Hypothalamus (tissue), 51 donors: ENCODE measurements at places on chromosomes 2 and 18.

GRCh38 chr2:31268344-31268743 is 34.4 kb downstream of the EHD3 start:
- DNase-seq, result no peak

- no peak for DNase-seq
Observed at GRCh38 chr2:101609433-101609832, 88.1 kb upstream of the MAP4K4 start.

GRCh38 chr2:18154812-18155211 is 276.3 kb downstream of the KCNS3 start:
- no peak for DNase-seq

DNA sequence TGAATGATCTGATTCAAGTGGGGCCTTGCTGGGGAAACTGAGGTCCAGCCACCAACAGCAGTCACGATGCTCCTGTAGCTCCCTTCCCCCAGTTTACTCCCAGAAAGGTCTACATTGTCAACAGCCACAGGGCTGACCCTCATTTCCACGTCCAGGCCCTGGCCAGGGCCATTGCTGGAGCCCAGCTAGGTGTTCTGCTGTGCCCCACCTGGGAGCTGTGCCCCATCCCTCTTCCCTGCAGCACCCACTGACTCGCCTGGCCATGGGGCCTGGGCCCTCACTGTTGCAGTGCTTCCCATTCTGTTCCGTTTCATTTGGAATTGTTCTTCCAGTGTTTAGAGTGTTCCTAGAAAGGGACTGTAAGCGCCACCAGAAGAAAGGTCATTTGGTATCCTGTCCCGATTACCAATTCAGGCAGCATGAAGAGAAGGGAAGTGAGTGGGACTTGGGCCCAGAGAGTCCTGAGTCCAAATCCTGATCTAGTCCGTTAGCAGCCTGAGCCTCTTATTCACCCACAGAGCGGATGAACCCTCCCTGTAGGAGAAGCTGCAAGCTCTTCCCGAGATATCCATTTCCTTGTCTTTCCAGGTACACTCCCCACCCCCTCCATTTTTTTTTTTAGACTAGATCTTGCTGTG is 73.1 kb upstream of the HPCAL1 start:
- DNase-seq, result no peak

DNA sequence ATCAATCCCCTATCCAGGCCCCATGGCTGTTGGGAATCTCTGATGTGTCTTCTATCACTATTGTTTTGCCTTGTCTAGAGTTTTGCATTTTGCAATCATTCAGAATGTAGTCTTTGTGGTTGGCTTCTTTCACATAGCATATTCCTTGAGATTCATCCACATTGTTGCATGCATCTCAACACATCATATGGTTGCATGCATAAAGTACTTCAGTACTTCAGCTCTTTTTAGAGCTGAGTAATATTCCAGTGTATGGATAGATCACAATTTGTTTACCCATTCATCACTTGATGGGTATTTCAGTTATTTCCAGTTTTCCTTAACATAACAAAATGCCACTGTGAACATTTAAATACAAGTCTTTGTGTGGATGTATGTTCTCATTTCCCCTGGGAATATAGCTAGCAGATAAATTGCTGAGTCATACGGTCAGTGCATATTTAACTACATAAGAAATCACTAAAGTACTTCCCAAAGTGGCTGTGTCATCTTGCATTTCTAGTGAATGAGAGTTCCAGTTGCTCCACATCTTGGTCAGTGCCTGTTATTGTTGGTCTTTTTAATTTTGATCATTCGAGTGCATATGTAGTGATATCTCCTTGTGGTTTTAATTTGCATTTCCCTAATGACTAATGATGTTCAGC is 138.8 kb downstream of the BCL11A start:
- DNase-seq, result no peak

- no peak for DNase-seq
Observed at GRCh38 chr2:51212374-51212773, 180.4 kb upstream of the NRXN1 start.

DNA sequence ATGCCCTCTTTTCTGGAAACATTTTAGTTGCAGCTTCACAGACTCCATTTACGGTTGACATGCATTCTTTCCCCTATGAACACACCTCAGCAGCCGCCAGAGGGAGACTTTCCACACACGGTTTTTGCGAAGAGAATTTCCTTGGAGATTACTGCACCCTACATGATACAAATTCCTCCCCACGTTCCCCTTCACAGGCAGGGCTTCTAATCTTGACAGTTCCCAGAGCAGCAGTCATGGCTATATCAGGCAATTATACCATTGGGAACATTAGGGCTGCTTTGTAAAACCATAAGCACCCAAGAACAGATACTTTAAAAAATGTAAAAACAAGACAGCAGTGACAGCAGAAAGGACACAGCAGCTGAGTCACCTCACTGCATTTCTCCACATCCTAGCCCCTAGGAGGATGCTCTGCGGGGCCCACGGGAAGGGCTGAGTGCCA is 253.8 kb downstream of the TGIF1 start:
- no peak for DNase-seq

GRCh38 chr18:77376043-77376732 is 126.5 kb downstream of the GALR1 start:
- DNase-seq, result no peak

DNA sequence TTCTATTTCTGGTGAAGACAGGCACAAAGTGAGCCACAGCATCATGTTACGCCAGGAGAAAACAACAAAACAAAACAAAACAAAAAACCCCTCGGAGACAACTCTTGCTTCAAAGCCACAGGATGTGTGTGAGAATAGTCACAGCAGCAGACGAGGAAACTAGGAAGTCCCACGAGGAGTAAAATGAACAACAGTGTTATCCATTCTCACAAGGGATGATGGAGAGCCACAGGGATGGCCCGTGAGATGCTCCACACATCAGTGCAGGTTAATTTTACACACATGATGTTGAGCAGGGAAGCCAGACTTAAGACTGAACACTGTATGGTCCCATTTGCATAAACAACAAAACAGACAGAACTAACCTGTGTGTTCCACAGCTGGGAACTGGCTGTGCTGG is 128.5 kb upstream of the TMEM18 start:
- no peak for DNase-seq

GRCh38 chr2:216242365-216242764 is 129.9 kb downstream of the MARCHF4 start:
- no peak for DNase-seq

DNA sequence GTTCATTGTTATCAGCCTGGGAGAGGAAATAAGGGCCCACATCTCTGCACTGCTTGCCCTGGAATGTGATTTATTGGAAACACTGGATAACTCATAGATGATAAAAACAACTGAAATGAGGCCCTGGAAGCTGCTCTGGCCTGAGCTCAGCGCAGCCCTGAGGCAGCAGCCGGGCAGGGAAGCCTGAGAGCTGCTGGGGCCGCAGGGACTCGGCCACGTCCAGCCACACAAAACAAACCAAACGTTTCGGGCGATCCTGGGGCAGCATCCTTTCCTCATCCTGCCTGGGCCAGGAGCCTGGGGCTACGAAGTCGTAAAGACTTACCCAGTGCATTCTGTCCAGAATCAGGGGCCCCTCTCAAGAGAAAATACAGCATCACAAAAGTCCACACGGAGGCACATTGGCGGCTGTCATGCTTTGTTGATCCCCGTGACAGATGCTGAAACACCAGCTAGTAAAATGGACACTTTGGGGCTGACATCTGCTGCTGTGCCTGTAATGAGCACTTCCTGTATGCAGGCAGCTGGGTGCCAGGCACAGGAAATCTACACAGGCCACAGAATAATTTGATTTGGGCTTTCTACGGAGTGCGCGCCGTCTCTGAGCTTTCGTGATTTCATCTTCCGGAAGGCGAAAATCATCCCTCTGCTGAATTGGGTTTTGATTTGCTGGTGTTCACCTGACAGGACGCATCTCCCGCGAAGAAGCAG is 250.6 kb downstream of the EIPR1 start:
- DNase-seq, result no peak

GRCh38 chr2:212984129-212984528 is 167.3 kb downstream of the IKZF2 start:
- no peak for DNase-seq

DNA sequence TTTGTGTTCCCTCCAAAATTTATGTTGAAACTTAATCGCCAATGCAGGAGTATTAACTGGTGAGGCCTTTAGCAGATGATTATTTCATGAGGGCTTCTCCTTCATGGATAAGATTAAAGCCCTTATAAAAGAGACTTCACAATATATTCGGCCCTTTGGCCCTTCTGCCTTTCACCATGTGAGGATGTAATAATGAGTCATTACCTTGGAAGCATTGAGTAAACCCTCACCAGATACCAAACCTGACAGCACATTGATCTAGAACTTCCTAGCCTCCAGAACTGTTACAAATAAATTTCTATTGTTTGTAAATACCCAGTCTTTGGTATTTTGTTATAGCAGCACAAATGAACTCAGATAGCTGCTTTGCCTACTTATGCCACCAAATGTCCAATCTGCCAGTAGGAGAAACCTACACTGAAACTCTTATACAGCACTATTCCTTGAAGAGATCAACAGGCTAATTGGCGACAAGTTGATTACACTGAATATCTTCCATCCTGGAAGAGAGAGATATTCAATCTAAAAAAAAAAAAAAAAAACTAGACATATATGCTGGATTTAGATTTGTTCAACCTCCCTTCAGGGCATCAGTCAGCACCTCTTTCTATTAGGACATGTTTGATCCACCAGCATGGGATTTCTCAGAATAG is 125.9 kb upstream of the COL5A2 start:
- no peak for DNase-seq

- DNase-seq, result no peak
Observed at GRCh38 chr2:64832936-64833335, 156.3 kb upstream of the SLC1A4 start.
